ENCODE measurements at places on chromosomes 6 and 20.

DNA sequence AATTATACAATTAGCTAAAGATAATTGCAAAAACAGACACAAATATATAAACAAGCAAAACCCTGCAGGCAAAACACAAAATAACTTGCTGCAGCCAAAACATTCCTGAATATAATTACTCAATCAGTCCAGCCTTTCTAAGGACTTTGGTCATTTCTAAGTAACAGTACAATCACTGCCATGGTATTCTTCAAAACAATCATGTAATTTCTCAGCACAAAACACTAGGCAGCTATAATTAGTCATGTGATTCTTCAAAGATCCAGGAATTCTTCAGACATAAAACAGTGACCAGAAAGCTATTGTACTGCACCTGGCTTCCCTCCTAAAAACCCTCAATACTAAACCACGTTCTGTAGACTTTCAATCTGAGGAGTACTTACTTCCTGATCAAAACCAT is 881.1 kb downstream of the EPHA7 start:
- H3K27me3 ChIP-seq, result no peaks in the 10 kb centered on the region
- H3K4me1 ChIP-seq, result no peaks in the 10 kb centered on the region
- H3K36me3 ChIP-seq, result no peaks in the 10 kb centered on the region

- H3K27me3 ChIP-seq, result no peaks in the 10 kb centered on the region
- H3K4me3 ChIP-seq, result no peak overlapping the region
These were observed 94.9 kb downstream of the CDH4 start for GRCh38 chr20:61346996-61347395.

DNA sequence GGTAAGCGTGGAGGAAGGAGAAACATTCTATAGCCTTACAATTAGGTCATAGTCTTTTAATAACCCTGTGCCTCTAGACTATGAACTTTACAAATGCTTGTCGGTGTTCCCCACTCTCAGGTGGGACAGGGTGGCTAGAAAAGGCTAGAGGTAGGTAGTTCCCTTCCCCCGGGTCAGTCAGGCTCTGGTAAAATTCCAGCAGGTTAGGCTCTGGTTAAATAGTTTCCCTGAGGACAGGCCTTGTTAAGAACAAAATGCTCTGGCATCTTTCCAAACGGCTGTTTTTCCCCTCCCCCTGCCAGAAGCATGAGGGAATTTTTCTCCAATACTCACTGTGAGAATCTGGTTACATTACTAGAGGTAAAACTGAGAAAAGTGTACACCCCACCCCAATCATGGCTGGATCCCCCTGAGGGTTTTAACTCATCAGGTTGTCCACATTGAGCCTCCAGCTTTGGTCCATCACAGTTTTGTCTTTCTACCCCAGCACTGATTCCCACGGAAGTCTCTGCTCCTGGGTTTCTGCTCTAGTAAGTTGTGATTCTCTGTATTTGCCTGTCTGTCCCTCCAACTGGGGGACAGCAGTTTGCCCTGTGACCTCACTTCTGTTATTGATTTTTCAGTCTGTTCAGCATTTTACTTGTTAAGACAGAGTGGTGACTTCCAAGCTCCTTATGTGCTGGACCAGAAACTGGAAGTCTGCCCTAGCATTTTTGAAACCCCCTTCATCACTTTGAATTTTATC is 84.7 kb upstream of the ADGRF1 start:
- no peaks in the 10 kb centered on the region for H3K36me3 ChIP-seq
- H3K27ac ChIP-seq, result no peak overlapping the region
- no peak for DNase-seq
- H3K4me1 ChIP-seq, result peaks cover 30% of the 10 kb centered on the region

DNA sequence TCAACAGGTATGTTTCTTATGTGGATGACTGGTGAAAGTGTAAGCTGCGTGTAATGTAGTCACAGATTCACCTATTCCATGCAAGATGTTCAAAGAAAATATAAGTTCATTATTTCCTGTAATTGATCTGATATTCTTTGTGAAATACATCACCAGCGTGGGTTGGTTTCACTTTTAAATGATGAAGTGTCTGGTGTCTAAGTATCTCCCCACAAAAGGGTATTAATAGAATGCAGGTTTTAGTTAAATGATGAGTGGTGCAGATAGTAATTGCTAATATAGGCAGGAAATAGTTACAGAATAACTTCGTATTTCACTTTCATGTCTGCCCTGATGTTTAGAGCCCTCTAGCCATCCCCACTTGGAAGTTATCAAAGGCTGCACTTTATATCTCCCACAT is 22.2 kb downstream of the PGBD1 start:
- no peaks in the 10 kb centered on the region for H3K4me1 ChIP-seq
- H3K27me3 ChIP-seq, result no peaks in the 10 kb centered on the region
- peaks cover 1% of the 10 kb centered on the region for H3K36me3 ChIP-seq
- no peak for DNase-seq

GRCh38 chr6:147614501-147614900 is 106.0 kb downstream of the SAMD5 start:
- DNase-seq, result no peak
- no peaks in the 10 kb centered on the region for H3K36me3 ChIP-seq
- no peak overlapping the region for H3K4me3 ChIP-seq
- no peaks in the 10 kb centered on the region for H3K27me3 ChIP-seq
- no peak overlapping the region for H3K27ac ChIP-seq

DNA sequence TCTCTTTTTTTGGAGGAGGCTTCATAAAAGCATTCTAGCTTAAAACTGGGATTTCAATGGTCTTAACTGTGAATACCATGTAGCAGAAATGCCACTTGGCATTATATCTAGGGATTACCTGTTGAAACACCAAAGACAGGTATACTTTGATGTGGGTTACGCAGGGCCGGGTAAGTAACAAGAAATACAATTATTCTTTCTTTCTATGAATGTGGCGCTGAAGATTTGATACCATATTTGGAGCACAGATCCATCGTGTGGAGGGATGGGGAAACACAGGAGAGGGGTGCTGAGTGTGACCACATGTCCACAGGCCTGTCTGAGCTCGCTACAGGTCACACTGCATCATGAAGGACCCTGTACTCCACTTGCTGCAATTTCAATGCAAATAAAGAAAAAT is 257.8 kb downstream of the GMPR start:
- no peak overlapping the region for H3K27ac ChIP-seq
- peaks cover 4% of the 10 kb centered on the region for H3K4me1 ChIP-seq
- no peak overlapping the region for H3K4me3 ChIP-seq

GRCh38 chr6:108904741-108905140 is 56.5 kb downstream of the ARMC2 start:
- H3K36me3 ChIP-seq, result no peaks in the 10 kb centered on the region
- H3K27me3 ChIP-seq, result no peaks in the 10 kb centered on the region
- H3K27ac ChIP-seq, result no peak overlapping the region
- no peak overlapping the region for H3K4me3 ChIP-seq

DNA sequence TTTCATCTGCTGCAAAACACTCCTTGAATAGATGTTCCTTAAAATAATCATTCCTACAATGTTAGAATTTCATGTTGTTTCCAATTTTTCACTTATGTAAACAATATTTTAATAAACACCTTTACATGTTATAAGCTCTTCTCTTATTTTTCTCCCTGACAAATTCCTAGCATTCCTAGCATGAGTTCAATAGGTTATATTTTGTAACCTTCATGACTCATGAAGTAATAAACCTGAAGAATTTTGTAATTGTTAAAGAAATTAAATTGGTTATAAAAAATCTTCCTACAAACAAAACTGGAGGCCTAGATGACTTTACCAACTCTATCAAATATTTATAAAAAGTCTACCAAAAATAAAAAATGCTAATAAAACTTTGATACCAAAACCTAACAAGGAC is 66.3 kb downstream of the NT5E start:
- no peak for DNase-seq
- no peak overlapping the region for H3K27ac ChIP-seq
- H3K4me3 ChIP-seq, result no peak overlapping the region
- H3K4me1 ChIP-seq, result no peaks in the 10 kb centered on the region
- H3K27me3 ChIP-seq, result no peaks in the 10 kb centered on the region
- H3K36me3 ChIP-seq, result peaks cover 64% of the 10 kb centered on the region

GRCh38 chr6:55433446-55434130 is 106.3 kb downstream of the GFRAL start:
- DNase-seq, result no peak
- no peaks in the 10 kb centered on the region for H3K4me1 ChIP-seq
- no peaks in the 10 kb centered on the region for H3K36me3 ChIP-seq
- no peak overlapping the region for H3K4me3 ChIP-seq

DNA sequence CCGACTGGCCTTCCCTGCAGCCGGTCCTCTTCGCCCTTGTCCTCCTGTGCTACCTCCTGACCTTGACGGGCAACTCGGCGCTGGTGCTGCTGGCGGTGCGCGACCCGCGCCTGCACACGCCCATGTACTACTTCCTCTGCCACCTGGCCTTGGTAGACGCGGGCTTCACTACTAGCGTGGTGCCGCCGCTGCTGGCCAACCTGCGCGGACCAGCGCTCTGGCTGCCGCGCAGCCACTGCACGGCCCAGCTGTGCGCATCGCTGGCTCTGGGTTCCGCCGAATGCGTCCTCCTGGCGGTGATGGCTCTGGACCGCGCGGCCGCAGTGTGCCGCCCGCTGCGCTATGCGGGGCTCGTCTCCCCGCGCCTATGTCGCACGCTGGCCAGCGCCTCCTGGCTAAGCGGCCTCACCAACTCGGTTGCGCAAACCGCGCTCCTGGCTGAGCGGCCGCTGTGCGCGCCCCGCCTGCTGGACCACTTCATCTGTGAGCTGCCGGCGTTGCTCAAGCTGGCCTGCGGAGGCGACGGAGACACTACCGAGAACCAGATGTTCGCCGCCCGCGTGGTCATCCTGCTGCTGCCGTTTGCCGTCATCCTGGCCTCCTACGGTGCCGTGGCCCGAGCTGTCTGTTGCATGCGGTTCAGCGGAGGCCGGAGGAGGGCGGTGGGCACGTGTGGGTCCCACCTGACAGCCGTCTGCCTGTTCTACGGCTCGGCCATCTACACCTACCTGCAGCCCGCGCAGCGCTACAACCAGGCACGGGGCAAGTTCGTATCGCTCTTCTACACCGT is 6.1 kb downstream of the UBD start:
- peak overlapping the region; percentile 23 for H3K4me3 ChIP-seq
- peaks cover 35% of the 10 kb centered on the region for H3K27me3 ChIP-seq
- DNase-seq, result no peak
- H3K27ac ChIP-seq, result no peak overlapping the region
- no peaks in the 10 kb centered on the region for H3K36me3 ChIP-seq

DNA sequence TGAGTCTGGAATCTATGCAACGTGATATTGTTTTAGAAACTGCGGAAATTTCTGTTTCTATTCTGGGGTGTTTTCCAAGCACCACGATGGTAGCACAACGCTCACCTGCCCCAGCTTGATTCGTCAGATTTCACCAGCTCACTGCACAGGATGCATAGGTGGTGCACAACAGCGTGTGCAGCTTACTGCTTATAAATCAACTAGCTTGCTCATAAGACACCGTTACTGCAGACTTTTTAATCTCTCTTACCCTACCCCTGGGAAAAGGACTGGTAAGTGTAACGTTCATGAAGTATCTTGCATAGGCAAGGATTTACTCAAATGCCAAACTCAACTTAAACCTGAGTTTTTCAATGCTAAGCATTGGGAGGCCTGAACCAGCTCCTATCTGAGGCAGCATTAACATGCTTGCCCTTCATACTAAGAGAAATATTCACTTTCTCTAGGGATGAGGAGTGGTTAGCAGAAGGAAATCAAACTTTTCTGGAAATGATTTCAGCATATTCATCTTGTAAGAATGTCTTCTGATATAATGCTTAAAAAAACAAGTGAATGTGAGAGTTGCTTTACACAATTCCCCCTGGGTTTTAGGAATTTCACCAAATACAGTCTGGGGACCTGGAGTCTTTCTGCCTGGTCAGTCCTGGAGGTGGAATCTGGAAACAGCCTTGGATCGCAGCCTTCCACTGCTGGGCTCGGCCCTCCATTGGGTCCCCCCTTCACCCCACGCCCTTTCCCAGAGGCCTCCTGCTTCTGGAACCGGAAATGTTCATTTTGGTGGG is 100.6 kb downstream of the DACT2 start:
- H3K36me3 ChIP-seq, result no peaks in the 10 kb centered on the region
- no peaks in the 10 kb centered on the region for H3K4me1 ChIP-seq
- no peaks in the 10 kb centered on the region for H3K27me3 ChIP-seq
- H3K4me3 ChIP-seq, result no peak overlapping the region

DNA sequence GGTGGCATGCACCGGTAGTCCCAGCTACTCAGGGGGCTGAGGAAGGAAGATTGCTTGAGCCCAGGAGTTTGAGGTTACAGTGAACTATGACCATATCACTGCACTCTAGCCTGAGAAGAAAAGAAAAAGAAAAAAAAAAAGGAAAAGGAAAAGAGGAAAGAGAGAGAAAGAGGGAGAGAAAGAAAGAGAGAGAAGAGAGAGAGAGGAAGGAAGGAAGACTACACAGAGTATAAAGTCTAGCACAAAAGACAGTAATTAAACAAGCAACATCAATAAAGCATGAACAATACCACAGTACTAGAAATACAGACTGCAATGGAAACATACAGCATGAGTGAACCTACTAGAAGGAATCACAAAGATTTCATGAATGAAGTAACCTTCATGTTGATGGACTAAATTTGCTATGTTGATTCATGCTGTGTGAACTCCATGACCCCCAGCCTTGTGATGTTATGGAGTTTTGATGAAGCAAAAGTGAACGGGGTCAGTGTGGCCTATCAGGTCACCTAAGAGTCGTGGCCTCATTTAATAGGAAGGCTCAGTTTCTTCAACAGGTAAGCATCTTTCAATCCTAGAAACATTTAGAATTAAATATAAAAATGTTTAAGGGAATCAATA is 57.6 kb downstream of the NUDT3 start:
- no peak overlapping the region for H3K4me3 ChIP-seq
- no peaks in the 10 kb centered on the region for H3K27me3 ChIP-seq
- H3K4me1 ChIP-seq, result peaks cover 61% of the 10 kb centered on the region
- DNase-seq, result no peak
- H3K27ac ChIP-seq, result peak overlapping the region; percentile 68

- H3K36me3 ChIP-seq, result no peaks in the 10 kb centered on the region
- no peak overlapping the region for H3K4me3 ChIP-seq
- no peak for DNase-seq
- H3K4me1 ChIP-seq, result no peaks in the 10 kb centered on the region
- no peaks in the 10 kb centered on the region for H3K27me3 ChIP-seq
- H3K27ac ChIP-seq, result no peak overlapping the region
These were observed 553.8 kb upstream of the PTCHD4 start for GRCh38 chr6:48664826-48665225.

DNA sequence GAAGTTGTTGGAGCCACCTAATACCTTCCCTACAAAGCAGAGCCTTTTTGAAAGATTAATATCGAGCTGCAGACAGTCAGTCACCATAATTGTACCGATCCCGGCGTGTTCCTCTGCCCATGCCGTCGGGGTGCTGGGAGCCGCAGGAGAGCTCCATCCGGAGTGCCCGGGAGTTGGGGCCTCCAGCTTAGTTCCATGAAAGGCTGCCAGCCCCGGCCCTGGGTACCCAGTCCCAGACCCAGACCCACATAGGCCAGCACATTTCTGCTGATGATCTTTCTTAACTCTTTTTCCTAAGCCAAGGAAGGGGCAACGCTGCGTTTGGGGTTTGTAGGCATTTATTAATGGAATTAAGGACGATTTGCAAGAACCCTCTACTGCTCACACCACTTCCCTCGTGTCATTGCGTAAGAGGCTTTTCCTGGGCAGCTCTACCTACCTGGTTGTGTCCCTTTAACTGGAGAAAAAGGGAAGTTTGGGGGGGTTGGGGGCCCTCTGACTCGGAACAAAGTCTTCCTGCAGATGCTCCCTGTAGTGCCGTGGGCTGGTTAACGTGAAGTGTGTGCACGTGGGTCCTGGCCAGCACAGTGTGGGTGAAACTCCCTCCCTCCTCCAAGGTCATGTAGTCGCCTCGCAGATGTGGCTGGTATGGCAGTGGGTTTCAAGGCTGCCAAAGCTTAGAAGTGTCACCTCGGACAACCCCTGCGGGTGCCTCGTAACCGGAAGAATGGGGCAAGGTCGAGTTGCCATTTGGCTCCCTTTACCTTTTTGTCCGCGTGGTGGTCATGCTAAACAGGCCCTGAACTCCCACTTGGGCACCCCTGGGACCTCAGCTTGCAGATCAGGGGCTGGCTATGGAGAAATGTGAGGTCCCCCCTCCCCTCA is 54.3 kb upstream of the APCDD1L start:
- H3K27me3 ChIP-seq, result peaks cover 9% of the 10 kb centered on the region
- no peaks in the 10 kb centered on the region for H3K36me3 ChIP-seq
- H3K4me3 ChIP-seq, result no peak overlapping the region
- no peak overlapping the region for H3K27ac ChIP-seq

Measured in gastrocnemius medialis (tissue), 4 donors.